Cardiac muscle cell (in vitro differentiated cells and primary cell): ENCODE measurements at places on chromosomes 2 and 18. TPM values are rescaled to one million over a fixed set of nuclear protein-coding genes. Genes with fewer than 3 reads are reported as not detected.

- DNase-seq = peak; percentile 13
Observed at GRCh38 chr2:27545348-27546141, 37.3 kb upstream of the ZNF512 start.

The ST6GAL2 gene
- 0.57 and 1.2 TPM in 2 replicates for total RNA-seq

DNA sequence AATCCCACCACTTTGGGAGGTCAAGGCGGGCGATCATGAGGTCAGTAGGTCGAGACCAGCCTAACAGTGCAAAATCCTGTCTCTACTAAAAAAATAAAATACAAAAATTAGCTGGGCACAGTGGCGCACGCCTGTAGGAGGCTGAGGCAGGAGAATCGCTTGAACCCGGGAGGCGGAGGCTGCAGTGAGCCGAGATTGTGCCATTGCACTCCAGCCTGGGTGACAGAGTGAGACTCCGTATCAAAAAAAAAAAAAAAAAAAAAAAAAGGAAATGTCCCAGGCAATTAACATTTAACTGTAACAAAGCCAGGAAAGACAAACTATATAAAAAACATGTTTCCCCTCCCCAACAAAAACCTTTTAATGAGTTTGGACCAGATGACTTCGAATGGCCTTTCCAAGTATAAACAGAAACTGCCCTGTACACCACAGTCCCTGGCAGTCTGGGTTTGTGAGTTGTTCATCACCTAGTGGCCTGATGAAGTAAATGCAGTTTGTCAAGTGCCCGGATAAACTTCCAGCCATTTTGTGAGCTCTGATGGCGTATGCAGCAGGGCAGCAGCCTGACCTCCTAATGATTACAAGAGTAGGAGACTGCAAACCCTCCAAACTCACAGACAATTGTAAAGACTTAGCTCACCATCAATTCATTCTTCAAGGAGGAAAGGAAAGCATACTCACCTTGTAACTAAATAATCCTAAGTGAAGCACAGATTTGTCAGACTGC, 16.6 kb upstream of the PCBP1 start:
- DNase-seq = peak; percentile 91

DNA sequence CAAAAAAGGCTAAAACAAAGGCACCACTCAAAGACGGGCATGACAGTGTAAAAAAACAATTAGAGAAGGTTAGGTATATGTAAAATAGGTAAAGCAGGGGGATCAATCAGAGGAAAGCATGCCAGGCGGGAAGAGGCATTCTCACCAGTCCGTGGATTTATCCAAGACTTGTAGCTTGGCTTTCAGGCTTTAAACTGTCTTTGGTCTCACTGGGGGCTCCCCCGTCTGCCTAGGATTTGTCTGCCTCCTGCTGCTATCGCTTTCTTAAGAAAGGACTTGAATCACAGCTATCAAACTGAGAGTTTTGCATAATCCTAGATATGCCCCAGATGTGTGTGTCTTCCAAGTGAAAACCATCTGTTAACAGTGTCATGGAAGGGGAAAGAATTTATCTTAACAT, 11.1 kb upstream of the GORASP2 start:
- no peak for DNase-seq

DNA sequence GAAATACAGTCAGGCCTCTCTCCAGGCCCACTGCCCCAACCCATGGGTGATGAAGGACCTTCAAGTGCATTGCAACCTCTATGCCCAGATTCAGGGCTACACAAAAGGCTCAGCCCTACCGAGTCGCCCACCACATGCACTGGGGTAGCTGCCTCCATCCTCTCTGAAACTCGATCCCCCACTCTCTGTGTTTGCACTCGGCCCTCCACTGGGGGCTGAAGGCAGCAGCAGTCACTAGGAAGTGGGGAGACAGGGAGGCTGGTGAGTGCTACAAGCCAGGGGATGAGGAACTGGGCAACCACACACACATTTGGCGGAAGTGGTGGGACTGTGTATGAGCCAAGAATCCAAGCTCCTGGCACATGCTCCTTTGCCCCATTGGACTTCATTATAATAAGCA, 94.6 kb downstream of the CERS6 start:
- DNase-seq = no peak

The ASB18 gene
- total RNA-seq = 0.07 TPM in 1 of 2 replicates, not detected in the other

DNA sequence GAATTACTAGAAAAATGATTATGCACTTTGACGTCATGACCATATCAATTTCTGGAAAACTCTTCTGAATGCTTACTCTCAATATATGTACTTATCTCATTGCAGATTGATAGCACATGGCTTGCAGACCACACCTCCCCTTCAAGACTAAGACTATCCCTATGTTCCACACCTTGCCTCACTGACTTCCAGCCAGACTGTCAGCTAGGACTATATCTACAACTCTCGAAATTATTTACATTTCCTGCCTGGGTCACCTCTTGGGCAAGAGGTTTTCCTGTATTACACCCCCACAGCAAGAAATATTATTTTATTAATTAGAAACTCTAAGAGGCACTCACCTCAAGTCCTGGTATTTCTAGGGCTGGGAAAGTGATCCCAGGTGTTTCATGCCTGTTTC, 236.6 kb downstream of the CYRIA start:
- no peak for DNase-seq

The MOGAT1 gene
- total RNA-seq = not detected in 2 replicates

The SKOR2 gene
- total RNA-seq = not detected in 2 replicates

The PLCD4 gene
- 1.2 and 1.6 TPM in 2 replicates for total RNA-seq

DNA sequence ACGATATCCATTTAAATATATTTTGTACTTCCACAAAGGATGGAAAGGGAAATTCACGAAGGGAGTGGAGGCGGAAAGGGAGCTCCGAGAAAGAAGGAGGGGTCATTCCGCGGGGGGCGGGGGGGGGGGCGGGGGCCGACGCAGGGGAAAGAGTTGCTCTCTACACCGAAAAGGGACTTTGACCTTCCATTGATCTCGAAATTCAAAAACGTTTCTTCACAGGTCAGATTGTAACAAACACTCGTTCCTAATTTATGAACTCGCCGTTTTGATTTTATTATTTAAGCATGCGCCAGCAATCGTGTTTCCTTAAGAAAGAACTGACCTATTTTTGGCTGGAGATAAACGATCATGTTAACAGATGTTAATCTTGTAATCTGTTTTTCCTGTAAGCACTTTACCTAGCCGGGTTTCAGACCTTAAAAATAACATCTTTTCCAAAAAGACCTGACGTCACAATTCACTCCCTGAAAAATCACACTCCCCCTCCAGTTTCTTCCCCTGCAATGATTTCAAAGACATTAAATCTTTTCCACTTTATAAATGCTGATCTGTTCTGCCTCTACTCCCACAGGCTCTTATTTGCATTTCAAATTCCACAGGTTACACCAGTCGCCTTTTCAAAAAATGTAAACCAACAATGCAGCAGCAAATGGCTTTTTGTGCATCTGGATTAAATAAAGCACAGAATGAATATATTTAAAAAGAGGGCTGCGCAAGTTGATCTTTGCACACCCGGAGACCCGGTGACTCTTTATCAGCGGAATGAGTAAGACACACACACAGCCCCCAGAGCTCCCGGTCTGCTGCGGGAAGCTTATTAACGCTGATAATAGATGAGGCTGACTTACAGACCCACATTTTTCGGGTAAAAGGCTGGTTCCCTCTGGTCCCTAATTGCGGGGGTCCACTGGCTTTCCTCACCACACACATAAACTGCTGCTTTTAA, 1.6 kb downstream of the ZNF516 start:
- DNase-seq = peak; percentile 50

DNA sequence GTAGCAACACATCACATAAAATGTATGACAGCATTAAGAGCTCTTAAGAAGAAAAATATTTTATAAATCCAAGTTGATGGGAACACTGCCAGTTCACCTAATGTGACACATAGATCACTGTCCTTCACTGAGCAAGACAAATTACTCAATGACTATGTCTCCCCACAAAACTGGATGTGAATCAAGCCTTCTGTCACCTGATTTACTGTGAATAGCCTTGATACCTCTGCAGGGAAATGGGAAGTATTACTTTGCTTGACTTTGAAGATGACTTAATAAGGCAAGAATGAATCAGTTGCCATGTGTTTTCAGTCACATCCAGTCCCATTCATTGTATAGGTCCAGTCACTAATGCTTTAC, 94.6 kb downstream of the NYAP2 start:
- no peak for DNase-seq

The ELP2 gene
- total RNA-seq = 27.1 and 39.2 TPM in 2 replicates

DNA sequence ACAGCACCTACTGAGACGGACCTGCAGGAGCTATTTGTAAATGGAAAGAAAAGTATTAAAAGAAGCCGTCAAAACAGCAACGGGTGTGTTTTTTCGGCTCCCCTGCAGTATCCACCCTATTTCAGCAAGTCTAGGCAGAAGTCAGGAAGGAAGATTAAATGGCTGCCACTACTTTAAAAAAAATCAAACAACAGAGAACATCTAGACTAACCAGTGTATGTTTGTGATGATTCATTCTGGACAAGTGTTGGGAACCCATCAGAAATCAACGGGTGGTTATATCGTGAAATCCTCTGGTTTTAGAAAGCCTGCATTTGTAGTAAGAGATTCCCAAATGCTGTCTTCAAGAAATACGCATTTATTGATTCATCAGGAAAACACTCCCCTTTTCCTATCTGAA, 9.0 kb downstream of the PMAIP1 start:
- no peak for DNase-seq

DNA sequence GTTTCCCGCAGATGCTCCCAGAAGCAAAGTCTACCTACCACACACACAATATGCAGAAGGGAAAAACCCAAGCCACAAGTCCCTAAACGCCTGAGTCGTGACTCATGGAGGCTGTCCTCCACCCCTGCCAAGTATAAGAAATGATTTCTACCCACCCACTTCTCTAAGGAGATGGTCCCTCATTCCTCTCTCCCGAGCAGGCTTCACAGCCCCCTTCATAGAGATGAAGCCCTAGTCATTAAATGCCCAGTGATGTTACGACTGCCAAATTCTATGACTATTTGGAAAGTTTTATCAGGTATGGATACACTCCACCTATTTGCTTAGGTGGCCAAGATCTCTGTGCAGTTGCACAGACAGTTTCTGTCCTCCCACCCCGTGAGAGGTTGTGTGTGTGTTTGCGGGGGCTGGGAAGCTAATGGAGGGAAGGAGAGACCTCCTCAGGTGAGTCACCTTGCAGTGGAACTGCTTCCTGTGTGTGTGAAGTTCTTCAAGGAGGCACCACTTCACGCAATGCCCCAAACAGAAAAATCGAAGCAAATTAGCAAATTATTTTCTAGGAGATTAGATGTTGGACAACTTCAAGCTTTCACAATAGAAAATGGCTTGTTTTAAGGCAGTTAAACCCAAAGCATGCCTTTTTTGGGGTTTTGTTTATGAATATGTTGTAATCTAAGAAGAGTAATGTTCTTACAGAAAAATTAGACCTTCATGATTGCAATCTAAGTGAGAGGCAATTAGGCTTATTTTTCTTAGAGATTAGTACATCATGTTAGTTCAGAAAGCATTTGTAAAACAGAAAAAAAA, 175.2 kb downstream of the TGIF1 start:
- DNase-seq = peak; percentile 7

- no peak for DNase-seq
Observed at GRCh38 chr2:9251154-9252001, 44.8 kb downstream of the ASAP2 start.

DNA sequence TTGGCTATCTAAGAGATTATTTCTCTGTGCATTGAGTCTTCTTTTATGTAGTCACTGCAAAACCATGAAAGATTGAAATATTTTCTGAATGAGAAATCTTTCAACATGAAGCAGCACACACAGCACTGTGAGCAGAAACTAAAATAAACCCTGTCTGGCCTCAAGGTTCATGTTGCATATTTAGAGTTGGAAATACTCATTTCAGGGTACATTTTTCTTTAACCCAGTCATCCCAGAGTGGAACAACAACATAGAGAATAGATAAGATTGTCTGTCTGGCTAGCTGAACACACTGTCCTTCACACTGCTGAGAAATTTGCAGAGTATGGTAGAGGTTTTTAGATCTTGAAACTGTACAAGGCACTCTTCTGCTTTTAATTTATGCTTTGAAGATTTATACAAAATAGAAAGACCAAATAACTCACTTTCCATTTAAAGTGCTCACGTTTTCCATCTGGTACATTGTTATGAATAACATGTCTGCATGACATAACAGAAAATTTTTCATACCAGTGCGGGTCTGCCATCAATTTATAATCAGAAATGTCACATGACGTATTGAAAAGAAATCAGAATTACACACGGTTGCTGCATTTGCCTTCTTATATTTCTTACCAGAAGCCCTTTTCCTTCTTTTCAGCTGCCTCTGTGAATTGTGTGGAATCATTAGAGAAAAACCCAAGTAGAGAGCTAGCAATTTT, 25.0 kb upstream of the FN1 start:
- DNase-seq = peak; percentile 92

The SOS1 gene
- 18.7 and 31.6 TPM in 2 replicates for total RNA-seq

The ABCG5 gene
- 0.18 TPM in 1 of 2 replicates, not detected in the other for total RNA-seq

DNA sequence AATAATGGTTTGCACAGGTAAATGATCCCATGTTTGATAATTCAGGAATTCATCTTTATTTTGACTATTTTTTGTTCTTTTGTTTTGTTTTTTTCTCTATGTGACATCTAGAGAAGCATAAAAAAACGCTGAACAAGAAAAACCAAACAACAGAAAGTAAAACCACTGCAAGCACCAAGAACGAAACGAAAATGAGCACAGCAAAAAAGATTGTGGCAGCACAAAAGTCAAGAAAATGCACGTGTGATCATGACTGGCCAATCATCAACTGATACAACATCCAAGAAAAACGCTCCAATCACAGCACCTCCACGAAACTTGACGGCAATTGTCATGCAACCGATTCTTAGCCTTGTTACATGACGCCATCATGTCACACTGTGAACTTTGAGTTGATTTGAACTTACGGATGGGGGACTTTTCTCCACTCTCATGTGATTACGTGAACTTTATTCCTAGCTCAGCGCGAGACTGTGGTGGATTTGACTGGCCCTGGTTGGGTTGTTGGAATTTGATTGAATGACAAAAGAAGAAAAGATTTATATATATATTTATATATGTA, 318.7 kb downstream of the CELF4 start:
- DNase-seq = no peak

The ALPG gene
- total RNA-seq = not detected in 2 replicates

DNA sequence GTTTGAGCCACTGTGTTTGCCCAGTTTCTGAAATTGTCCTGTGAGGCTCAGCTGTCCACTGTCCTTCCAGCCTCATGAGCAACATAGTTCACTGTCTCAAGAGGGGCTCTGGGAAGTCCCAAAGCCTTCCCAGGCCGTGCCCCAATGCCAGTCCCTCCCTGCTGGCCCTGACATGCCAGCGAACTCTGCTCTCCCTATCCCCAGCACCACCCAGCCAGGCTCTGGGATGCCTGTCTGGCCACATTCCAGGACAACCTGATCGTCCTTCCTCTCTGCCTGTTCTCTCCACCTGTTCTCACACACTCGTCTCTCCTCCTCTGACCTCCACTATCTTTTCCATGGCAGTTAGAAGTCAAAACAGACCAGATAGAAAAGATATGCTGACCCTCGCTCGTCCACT, 278.0 kb upstream of the ID2 start:
- DNase-seq = no peak
